Activated T-cell treated with anti-CD3 and anti-CD28 coated beads, Interleukin-2, amount 50 U/mL, for 24 hours (primary cell): ENCODE measurements at places on chromosomes 1 and 21.

DNA sequence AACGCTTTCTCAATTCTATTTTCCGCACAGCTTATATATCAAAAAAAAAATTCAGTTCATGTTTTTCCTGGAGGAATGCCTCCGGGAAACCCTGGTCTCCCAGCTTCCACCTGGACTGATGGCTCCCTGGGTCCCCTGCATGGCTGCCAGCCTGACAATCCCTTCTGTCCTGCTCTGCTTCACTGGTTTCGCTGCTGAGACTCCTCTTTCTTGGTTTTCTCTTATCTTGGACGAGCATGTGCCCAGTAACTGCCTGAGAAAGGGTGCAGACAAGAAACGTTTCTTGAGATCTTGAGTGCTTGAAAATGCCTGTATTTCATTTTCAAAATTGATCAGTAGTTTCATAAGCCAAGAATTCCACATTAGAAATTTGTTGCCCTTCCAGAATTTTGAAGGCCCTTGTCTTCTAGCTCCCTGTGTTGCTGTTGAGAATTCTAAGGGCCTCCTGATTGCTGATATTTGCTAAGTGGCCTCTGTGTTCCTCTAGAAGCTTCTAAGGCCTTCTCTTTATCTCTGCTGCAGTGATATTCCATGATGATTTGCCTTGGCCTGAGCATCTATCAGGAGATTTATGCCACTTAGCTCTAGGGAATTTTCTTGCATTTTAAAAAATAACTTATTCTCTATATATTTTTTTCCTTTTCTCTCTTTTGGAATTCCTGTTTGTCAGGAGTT is 44.7 kb downstream of the ETS2 start:
- no peak for DNase-seq

DNA sequence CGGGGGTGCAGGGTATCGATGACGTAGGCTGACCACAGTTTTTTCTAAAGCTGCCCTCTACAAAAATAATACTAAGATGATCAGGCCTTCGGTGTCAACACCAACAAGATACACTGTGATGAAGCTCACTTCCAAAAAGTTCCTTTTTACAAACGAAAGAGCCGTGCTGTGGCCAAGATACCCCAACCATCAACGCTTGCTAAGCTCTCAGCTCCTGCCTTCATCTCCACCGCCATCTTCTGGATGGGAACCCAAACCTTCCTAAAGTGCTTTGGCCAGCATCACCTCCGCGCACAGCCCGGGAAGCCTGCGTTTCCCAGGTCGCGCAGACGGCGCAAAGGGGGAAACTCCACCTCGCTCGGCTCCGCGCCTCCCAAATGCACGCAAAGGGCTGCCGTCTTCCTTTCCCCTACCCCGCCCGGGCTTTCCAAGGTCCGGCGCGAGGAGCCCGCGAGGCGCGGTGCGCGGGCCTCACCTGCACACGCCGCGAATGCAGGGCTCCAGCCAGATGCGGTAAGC is 541 bp downstream of the USP48 start:
- DNase-seq, result no peak

DNA sequence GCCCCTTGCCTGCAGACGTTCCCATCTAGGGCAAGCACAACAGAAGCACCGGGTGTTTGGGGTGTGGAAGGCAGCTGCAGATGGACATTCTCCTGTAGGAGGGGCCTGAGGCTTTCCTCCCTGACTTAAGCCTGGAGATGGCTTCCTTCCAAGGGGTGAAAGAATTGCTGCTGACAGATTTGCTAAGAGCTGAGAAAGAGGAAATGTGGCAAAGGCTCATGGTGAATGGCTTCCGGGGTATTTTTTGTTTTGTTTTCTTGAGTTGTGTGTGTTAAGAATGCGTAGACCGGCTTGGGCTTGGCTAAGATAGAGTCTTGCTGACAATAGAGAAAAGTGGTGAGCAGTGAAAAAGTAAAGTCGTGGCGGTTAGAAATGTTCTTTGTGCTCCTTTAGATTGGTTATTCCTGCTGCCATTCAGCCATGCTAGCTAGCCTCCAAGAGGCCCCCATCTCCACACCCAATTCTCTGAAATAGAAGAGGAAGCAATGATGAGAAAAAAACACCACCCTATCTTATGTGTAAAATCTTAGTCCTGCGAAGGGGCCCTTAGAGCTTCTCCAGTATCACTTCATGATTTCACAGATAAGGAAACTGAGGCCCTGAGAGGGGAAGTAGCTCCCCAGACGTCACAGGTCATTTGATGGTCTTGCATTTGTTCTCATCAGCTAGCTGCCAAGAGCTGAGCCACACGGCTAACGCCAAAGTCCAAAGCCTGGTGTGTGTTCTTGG is 36.9 kb downstream of the EIF2D start:
- DNase-seq, result peak; percentile 45

DNA sequence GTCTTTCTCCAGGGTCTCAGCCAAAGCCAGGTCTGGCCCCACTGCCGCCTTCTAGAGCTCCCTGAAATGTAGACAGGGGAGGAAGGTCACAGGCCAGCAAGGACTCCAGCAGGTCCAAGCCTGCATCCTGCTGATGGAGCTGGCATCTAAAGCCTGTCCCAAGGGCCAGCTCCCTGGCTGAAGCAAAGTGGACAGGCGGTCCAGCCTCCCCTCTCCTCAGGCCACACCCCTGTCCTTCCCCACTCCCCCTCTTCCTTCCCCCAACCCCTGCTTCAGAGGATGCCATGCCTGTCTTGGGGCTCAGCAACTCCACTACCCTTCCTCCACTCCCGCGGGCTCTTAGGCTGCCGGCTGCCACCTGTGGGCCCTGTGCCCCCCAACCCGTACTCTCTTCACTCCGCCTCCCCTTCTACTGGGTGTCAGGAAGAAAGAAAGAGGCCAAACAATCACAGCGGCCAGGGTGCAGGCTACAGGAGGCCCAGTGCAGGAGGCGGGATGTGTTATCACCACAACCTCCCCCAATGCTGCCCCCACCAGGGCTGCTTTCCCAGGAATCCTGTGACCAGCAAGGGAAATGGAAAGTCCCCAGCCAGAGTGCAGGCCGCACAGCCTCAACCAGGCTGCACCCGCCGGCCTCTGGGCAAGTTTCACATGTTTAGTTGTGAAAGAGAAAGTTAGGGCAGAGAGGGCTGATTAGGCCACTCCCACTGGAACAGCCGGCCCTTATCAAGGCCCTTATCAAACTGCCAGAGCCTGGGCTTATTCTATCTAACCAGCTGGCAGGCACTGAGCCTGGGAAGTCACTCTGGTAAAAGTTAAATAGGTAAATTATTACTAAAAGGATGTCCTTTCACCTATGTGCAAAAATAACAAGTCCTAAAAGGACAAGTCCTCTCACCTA is 34.1 kb downstream of the ACOT7 start:
- peak; percentile 61 for DNase-seq
